Fibroblast of the aortic adventitia (primary cell): ENCODE measurements at places on chromosomes 12 and 14.

- DNase-seq: no peak
These were observed 94.9 kb upstream of the NEDD1 start for GRCh38 chr12:96812153-96812552.

DNA sequence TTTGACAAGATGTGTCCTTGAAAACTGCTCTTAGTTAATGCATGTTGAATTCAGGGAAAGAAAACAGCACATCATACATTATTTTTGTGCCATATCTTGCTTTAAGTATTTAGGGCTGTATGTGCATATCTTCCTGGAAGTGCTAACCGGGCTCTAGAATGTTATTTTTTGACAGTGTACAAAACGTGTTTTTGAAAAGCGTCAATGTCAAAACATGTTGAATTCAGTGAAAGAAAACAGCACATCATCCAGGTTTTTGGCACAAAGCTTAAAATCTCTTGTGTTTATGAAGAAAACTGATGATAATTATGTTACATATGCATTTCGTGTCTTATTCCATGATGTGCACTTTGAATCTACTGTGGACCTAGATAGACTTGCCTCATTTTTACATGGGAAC is 82.7 kb downstream of the ASCL4 start:
- DNase-seq: no peak

DNA sequence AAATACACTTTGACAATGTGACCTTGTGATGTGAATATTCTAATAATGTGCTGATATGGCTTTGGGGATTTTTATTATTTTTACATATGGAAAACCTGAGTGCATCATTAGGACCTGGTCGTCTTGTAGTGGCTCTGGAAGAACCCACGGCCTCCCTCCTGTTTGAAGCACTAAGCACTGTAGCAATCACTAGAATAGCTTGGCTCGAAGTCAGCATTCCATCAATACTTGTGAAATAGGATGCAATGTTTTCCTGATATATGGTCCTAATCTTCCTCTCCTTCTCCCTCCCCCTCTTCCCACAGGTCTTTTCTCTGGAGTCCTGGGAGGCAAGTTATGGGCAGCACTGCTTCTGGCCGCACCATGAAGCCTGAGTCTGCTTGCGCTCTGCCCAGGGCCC is 71.9 kb downstream of the NRXN3 start:
- DNase-seq: no peak

DNA sequence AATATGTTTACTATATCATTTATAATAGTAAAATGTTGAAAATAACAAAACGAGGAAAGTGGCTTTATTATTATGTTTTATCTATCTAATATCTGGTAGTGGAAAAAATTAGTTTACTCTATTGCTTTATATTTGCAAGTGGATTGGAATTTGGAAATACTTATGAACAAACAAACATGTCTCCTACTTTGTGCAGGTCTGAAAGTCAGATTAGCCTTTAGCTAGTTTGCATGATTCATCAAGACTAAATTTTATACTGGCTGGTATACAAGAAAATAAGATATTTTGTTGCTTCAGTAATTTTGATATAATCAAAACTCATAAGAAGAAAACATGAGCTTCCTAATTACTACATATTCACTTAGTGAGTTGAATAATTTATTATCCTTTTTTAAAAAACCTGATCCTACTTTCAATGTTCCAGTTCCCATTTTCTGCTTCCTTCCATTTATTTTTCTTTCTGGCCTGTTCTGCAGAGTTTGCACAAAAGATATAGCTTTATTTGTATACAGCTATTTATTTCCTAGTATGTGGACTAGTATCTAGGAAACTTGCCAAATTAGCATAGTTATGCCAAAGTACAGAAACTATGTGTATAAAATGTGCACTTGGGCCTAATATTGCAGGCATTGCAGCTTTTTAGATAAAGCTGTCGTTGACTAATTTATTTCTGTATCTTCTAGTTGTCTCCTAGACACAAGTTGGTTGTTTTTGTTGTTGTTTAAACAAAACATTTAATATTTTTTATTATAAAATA is 122.0 kb downstream of the AKAP6 start:
- DNase-seq: no peak

GRCh38 chr12:62917926-62918325 is 17.0 kb downstream of the PPM1H start:
- DNase-seq: no peak

DNA sequence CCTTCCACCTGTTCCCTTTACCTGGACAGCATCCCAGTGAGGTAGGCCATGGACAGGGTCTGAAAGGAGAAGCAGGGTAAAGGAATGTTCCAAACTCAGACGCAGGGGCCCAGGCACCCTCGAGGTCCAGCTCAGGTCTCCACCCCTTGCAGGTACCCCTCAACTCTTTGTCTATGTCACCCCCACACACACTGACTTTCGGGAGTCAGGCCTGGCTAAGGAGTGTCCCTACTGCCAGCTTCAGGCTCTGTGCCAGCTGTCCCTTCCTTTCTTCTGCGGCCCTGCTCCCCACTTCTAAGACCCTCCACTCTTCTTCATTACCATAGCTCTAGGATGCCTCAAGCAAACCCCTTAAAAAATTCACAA is 13.6 kb downstream of the FAIM2 start:
- DNase-seq: no peak

GRCh38 chr12:83172866-83173649 is 486.4 kb downstream of the TMTC2 start:
- DNase-seq: no peak

DNA sequence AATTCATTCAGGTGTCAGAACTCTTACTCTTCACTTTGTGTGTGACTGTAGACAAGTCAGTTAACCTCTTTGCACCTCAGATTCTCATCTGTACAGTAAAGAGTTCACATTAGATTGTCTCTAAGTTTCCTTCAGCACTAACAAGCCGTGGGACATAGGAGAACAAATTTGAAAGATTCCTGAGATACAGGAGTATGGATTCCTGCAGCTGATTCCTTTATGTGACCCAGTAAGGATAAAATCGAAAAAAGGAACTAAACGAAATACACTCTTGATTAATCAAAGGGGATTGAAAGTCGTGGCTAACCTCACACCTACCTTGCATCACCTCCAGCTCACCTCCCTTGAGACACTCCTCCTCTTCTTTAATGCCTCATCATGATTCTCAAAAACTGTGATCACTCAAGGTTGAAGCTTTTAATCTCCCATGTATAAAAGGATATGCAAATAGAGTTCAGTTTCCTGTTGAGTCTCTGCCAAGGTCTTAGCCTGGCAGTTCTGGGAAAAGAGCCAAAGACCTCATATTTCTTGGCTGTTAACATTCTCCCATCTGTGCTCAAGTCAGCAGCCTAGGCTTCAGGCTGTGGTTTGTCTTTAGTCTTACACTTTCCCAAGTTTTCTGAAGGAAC is 156.6 kb downstream of the DAD1 start:
- DNase-seq: peak; percentile 95

- peak; percentile 86 for DNase-seq
These were observed 2.1 kb downstream of the CKAP4 start for GRCh38 chr12:106245767-106246166.

DNA sequence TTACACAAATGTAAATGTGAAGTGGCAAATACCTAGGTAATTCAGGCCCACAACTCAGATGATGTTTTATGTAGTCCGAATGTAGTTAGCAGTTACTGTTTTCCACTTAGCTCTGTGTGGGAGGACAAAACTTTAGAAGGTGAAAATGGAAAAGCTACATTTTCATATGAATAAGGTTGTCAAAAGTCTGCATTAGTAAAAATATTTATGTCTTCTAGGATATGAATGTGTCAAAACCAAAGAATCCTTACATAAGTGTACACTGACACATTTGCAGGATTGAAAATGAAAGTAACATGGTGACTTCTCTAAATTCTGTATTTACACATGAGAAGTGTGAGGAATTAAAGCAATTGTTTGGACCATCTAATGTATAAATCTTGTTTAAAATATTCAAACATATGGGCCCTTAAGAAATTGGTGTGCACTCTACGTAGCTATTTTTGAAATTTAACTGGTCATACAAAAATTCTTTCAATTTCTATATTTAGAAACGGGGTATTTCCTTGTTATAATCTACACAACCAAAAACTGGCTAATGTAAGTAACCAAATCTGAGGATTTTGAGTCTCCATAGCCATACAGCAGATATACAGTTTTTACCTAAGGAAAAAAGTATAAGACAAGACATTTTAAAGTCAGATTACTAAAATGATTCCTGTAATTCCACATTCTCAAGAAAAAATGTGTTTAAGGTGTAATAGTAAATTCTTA is 5.4 kb downstream of the CDKN1B start:
- peak; percentile 69 for DNase-seq

- no peak for DNase-seq
These were observed 6.1 kb downstream of the OR5AU1 start for GRCh38 chr14:21149641-21150367.

GRCh38 chr12:111444925-111445725 is 39.4 kb downstream of the SH2B3 start:
- peak; percentile 28 for DNase-seq

DNA sequence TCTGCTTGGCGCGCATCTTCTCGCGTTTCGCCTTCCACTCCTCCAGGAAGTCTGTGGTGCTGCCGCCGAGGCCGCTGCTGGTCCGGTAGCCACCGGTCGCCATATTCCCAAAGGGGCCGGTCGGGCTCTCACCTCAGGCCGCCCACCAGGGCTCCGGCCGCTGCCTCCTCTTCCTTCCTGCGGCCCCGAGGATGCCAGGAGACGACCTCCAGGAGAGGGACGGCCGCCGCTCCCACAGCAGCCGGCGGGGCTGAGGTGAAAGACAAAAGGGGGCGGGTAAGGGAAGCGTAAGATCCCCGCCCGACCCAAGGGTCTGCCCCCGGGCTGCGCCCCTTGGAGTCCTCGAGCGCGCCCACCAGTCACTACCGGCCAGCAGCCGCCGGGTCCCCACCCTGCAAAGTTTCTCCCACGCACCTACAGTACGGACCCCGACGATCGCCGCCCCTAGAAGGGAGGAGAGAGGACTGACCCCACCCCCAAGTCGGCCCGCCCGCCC is 574 bp downstream of the PAWR start:
- peak; percentile 13 for DNase-seq

DNA sequence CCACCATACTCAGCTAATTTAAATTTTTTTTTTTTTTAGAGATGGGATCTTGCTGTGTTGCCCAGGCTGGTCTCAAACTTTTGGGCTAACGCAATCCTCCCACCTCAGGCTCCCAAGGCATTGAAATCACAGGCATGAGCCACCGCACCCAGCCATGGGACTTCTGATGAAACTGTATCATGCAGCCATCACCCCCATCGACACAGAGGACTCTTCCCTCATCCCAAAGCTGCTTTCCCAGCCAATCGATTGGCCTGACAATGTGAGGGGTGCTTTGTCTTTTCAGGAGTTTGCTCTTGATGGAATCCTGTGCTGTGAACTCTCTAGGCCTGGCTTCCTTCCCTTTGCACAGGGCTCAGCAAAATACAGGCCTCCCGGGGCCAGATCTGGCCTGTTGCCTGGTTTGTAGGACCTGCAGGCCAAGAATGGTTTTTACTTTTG is 59.6 kb upstream of the NCOR2 start:
- DNase-seq: peak; percentile 88
